ENCODE measurements at places on chromosomes 2 and 18.

DNA sequence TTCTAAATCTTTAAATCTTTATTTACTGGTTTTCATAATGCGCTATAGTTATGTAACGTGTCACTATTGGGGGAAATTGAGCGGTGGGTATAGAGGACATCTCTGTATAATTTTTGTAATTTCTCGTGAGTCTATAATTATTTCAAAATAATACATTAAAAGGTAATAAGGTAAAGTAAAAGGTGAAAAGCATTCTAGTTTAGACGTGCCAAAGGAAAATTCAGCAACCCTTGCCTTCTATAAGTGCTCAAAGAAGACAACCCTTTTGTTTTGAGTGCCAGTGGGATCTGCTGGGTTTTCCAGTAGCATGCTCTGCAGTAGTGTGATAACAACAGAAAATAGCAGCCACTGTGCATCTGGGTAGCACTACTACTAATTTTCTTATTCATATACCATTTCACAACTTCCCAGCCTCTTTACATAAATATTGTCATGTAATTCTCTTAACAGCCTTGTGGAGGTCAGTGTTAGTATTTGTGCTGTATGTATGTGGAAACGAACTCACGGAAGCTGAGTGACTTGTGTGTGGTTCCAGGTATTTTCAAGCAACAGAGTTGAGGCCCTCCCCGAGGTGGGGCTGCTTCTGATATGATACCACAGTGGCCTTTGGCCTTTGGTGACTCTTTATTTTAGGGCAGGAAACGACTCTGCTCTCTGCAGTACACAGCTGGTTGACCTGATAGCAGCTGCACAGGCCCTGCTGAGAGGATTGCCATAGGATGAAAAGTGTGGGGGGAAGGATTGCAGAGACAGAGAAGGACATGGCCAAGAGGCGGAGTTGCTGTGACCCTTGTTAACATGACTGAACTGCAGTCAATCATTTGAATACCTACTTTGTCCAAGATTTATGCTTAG, 104.5 kb downstream of the TDRD15 start:
- no peak for DNase-seq

DNA sequence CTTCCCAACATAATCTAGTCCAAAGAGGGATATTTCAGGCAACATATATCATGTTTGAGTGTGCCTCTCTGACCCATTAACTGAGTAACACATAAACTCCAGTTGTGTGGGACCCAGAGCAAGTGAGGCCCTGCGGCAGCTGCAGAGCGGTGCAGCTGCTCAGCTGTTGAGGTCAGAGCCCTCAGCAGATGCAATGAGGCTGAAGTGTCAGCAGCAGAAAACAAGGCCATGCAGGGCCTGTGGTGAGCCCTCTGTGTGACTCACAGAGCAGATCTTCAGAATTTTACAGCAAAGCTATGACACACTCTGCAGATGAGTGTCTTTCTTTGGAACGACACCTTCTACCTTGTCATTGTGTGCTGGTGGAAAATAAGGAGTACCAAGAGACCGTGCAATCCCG, 168.5 kb downstream of the CBLN2 start:
- no peak for DNase-seq

GRCh38 chr2:28407976-28408690, 15.5 kb downstream of the FOSL2 start:
- no peak for DNase-seq

DNA sequence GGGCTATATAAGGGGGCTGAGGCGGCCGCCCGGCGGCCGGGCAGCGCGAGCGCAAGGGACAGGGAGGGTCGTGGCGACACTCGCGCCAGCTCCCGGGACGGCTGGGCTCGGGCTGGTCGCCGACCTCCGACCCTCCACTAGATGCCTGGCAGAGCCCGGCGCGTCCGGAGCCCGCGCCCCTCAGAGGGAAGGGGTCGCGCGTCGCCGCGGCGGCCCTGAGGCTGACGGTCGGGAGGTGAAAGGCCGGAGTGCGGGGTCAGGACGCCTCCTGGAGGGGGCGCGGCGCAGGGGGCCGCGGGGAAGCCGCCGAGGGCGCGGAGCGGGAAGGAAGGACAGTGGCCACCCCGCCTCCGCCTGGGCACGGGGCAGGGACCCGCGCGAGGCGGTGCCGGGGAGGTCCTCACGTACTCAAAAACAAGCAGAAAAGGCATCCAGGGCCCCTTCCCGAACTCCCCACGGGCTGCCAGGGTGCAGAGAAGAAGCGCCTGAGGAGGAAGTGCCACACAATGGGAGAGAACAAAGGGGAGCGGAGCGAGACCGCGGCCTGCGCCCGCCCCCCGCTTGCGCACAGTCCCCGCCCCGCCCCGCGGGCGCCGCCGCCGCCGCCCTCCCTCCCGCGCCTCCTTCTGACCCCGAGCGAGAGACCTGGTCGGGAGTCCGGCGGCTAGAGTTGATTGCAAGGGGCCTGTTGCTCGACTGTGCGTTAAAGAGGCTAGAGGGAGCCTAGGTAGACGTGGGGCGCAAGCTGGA, 776 bp upstream of the KLF7 start:
- peak; percentile 35 for DNase-seq

DNA sequence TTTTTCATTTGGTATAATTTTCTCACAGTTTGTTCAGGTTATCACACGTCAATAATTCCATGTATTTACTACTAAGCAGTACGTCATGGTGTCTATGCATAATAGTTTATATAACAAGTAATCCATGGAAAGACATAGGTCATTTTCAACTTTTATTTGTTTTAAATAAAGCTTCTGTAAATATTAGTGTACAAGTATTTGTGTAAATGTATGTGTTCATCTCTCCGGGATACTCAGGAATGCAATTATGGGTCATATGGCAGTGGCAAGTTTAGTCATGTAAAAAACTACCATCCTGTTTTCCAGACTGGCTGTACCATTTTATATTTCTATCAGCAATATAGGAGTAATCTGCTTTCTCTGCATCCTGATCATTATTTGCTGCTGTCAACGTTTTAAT, 231.1 kb upstream of the ZNF804A start:
- no peak for DNase-seq

DNA sequence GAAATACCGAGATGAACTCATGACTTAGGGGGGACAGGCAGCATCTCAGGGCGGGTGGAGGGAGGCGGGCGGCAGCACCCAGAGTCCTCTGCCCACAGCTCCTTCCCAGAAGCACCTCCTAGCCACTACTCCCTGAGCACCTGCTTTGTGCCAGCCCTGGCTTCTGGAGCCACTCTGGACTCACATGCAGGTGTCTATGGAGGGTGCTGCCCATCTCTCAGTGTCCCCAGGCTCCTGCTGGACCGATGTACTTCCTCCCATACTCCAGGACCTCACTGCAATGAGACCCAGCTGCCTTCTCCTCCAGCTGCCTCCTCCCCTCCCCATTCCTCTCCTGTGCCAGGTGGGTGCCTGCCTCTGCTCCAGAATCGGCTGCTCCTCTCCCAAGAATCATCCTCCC, 22.1 kb upstream of the OTOS start:
- DNase-seq: no peak

DNA sequence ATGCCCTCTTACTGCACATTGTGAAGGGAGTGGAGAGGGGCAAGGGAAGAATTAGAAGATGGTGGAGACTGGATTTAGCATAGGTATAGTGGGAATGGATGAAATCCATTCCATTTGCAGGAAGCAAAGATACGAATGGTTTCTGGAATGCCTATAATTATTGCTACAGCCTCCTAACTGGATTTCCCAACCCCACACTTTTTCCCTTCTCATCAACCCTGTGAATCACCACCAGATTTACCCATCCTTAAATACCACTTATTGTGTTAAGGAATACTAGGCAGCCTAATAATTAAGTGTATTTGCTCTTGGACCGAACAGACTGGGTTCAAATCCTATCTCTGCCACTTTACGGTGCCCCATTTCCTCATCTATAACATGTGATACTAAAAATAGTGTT, 39.3 kb upstream of the CREB1 start:
- DNase-seq: no peak

- DNase-seq: no peak
These were observed 86.6 kb upstream of the AFF3 start for GRCh38 chr2:100228967-100229366.

- DNase-seq: no peak
These were observed 220.2 kb downstream of the HNMT start for GRCh38 chr2:138184428-138184827.

DNA sequence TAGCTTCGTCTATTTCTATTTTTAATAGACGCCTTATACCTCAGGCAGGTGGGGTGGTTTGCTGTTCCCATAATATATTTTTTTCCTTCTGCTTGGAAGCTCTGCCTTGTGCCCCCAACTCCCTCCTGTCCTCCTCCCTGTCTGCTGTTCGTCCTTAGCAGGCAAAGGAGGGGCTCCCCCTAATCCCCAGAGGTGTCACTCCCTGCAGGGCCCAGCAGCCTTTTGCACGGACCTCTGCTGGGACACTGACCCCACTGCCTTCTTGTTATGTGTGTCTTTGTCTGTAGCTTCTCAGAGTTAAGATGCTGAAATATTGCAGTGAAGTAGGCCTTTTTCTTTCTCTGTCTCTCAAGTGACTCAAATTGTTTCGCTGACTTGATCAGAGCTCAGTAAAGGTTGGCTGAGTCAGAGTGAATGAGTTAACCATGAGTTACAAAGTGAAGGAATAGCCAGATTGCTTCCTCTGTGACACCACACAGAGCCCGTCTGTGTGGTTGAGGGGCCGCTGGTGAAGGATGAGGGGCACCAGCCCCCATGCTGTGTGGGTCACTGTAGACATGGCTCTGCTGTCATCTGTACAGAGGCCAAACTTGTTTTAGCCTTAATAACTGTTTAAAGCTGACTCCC, 47.7 kb downstream of the PRKCE start:
- DNase-seq: no peak

DNA sequence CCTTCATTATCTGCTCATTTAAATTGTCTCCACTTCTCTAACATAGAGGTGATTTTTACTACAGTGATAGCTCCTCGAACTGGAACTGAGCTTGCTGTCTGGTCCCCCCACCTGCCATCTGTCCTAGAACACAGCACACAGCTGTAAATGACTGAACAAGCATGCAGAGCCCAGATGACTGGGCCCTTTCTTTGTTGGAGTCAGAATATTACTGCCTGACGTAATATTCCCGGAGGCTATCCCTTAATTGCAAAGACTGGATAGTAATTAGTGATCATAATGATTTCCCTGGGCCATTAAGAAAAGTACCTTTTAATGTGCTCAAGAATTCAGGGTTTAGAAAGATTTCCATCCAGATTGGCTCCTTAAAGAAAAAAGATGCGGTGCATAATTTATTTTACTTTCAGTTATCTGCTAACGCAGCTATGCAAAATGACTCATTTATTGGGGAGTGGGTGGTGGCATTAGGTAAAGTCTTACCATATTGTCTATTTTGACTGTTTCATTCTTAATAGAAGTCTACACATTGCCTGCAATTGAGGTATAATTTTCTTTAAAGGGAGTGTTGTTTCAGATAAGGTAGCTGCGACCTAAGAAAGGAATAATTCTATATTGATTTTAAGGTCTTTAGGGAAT, 84.4 kb downstream of the MAP4K4 start:
- DNase-seq: no peak

- DNase-seq: no peak
These were observed 16.2 kb downstream of the TOGARAM2 start for GRCh38 chr2:28997237-28997846.
